ENCODE measurements at places on chromosomes 12 and 14.

- no peak for DNase-seq
These were observed 238.5 kb downstream of the SPTSSA start for GRCh38 chr14:34223373-34224148.

DNA sequence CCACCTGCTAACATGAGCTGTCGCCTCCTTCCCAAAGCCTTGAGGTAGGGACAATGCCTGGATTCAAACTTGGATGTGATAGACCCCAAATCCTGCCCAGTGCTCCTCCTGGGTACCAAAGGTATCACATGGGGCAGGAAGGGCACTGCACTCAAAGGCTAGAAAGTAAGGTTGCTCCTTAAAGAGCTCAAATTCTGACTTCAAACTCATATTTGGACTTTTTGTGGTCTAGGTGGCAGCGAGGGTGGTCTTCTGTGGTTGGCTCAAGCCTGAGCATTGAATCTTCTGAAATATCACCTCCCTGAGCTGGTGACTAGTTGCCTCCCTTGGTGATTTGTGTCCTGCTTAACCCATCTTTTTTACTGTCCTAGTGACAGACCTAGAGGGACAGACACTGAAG, 8.3 kb upstream of the RNASE4 start:
- no peak for DNase-seq

- DNase-seq: no peak
These were observed 190.5 kb downstream of the CACNA1C start for GRCh38 chr12:2243275-2243674.

GRCh38 chr12:124928095-124928911, 13.9 kb upstream of the UBC start:
- no peak for DNase-seq

DNA sequence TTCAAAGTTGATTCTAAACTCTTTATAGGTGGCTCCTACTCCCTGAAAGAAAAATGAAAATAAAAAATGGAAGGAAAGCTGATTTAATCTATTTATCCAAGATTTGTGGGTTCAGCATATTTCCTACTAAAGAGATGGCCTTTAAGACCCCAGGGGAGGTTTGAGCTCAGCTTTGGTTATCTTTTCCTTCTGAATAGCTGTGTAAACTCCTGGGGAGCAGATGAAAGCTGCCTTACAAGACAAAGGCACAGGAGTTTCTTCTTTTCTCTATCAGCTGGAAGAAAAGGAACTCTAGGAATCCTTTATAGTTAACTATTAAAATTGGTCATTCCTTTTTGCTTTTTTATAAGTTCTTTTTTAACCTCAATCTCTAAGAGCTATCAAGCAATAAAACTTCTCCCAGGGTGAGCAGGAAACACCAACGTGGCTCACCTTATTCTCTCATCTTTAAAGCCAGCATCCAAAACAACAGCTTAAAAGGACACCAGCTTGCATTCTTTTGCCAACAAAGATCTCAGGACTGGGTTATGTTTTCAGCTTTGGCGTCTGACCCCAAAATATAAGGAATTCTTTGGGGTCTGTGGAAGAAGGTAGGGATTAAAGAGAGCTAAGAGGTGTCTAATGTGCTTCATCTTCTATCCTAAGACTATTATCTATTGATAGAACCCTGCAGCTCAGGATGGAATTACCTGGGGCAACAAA, 371.7 kb upstream of the KITLG start:
- DNase-seq: no peak

- no peak for DNase-seq
These were observed 233.0 kb downstream of the RGS6 start for GRCh38 chr14:72165229-72165698.

- DNase-seq: no peak
These were observed 233.6 kb downstream of the BCL11B start for GRCh38 chr14:99038431-99038820.

DNA sequence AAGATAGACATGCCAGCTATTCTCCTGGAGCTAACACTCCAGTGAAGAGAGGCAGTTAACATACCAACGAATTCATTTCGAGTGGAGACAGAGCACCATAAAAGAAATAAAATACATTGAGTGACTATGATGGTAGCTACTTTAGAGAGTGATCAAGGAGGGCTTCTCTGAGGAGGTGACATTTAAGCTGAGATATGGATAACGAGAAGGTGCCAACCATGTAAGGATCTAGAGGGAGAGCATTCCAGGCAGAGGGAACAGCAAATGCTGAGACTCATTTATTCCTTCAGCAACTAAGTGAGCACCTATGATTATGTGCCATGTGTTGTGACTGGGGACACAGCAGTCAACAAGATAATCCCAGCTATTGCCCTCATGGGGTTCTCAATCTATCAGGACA, 28.3 kb upstream of the OAS1 start:
- DNase-seq: no peak

GRCh38 chr12:104866291-104866690, 91.8 kb downstream of the SLC41A2 start:
- no peak for DNase-seq

DNA sequence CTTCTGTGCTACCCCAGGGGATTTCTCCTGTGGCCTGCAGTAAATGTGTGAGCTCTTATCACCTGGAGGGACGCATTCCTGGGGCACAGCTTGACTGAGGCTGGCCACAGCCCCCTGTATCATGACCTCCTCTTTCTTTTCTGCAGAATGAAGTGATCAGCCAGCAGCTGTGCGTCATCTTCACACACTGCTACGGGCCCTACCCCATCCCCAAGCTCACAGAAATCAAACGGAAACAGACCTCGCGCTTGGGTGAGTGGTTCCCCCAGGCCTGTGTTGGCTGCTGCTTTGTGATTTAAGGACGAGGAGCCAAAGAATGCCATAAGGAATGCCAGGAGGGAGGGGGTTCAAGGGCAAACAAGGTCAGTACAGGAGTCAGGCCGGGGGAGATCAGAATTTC, 50.5 kb upstream of the PWP1 start:
- no peak for DNase-seq

GRCh38 chr12:53220694-53221202, 11.3 kb downstream of the RARG start:
- peak; percentile 90 for DNase-seq

DNA sequence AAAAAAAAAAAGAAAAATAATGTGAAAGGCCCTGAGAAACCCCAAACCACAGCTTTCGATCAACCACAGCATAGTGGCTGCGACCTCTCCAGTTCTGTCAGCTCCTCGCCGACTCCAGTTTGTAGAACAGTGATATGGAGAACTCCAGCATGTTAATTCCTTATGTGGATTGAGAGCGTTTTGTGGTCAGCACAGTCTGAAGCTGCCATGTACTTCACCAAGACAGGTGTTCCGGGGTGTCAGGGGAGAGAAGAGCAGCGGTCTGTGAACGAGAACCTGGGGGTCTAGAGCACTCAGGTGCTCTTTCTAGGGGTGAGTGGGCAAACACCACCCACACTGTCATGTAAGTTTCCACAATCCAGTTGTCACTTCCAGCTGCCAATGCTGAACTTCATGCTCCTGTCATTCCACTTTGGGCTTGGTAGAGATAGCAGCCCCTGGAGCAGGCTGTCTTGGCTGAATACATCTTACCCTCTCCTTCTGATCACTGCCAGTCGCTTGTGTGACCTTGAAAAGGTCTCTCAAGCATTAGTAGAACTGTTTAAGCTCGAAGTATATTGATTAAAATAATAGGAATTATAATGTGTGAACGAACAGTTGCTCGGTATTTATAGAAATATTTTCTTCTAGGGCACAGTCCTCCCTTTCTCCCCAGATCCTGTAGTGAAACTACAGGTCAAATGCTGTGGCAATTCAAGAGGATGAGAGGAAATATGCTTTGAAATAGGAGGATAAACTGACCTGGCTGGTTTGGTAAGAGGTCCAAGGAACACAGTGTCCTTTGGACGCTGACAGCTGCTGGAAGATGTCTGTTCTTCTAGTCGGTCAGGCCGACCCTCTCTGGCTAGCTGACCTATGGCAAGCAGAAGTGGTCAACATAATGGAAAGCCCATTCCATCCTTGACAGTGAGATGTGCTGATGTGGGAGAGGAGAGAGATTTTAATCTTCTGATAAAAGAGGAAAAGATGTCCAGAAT, 15.7 kb upstream of the MAX start:
- DNase-seq: no peak

- DNase-seq: peak; percentile 22
These were observed 13.5 kb downstream of the OLR1 start for GRCh38 chr12:10158406-10158805.

DNA sequence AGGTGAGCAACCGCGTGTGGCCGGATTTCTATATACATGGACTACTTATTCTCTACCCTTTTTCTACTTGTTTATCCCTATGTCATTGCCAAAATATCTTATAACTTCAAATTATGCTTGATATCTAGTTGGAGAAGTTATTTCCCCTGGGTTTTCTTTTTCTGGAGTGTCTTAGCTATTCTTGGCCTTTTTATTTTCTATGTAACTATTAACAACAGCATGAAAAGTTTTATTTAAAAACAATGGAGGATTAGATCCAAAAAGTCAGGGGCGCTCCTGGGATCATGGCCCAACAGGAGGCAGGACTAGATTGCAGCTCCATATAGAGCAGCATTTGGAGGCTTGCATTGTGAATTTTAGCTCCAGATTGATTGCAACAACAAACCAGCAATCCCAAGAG, 8.6 kb upstream of the STRAP start:
- no peak for DNase-seq

- DNase-seq: peak; percentile 75
These were observed 713 bp downstream of the FRMD6 start for GRCh38 chr14:51652168-51653078.

DNA sequence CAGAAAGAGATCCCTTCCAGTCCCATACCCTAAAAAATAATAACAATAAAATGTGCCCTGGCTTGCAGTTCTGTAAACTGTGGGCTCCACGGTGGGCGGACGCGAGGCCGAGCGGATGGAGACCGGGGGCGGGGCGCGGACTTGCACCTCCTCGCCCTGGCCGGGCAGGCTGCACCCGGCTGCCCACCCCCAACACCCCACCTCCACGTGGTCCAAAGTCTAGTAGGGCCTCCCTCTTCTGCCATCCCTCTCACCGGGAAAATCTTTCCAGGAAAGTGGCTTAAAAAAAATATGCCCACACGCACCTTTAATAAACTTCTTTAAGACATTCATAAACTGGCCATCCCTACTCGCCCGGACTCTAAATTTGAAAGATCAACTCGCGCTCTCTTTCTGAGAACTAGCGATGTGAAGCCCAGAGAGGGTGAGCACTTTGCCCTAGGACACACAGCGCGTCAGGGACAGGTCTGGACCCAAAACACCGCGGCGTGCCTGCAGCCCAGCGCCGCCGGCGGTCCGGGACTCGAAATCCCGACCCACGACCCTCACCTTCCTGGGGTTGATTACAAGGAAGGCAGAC, 1.9 kb upstream of the BCL11B start:
- DNase-seq: no peak

- DNase-seq: no peak
These were observed 401.6 kb downstream of the CCDC91 start for GRCh38 chr12:28591831-28592230.

DNA sequence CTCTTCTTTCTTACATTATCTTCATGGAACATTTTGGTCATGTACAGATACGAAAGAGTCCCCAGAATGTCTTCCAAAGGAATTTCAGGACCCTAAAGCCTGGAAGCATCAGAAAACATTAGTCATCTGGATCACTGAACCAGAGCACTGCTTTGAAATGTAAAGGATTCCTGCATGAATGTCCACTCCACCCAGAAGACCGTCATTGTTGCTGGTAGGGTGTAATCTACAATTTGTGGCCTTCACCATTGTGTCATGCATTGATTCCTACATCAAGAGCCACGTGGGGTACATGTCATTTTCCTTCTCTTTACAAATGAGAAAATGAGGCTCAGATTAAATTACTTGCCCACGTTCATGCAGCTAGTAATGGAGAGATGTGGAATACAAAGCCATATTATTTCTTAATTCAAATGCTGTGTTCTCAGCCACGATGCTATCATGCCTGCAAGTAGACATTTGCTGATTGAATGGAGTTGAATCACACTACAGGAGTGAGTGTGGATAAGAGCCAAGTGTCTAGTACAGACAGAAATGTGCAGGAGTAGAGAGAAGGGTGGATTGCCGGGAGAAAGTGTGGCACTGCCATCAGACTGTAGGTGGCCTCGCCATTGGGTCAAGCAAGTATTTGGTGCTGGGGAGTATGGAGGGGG, 231.2 kb downstream of the C12orf75 start:
- DNase-seq: no peak

GRCh38 chr12:104280717-104281458, 22.7 kb upstream of the EID3 start:
- no peak for DNase-seq

DNA sequence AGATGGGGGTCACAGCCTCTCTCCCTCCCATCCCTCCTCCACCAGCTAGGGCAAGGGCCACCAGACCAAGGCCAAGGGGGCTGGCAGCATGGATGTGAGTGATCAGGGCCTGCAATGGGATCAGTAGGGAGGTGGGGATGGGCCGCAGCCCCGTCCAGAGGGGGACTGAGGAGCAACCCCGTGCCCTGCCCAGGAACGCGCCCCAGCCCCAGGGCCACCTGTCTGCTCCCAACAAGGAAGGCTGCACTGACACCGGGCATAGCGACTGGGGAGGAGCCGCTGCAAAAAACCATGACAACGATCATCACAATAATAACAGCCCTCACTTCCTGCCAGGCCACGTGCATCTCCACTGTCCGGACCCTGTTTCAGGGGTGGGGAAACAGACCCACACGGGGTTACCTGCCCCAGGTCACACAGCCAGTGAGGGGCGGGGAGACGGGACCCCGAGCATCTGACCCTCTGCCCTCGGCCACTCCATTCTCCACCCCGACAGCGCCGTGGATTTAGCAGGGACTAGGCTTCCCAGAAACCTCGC, 24.3 kb downstream of the NCOR2 start:
- DNase-seq: peak; percentile 74

All from OCI-LY7 (cell line).